ENCODE measurements at places on chromosomes 2 and 18. TPM values are rescaled to one million over a fixed set of nuclear protein-coding genes. Genes with fewer than 3 reads are reported as not detected.

GRCh38 chr2:20977520-20978180, 66.2 kb downstream of the APOB start:
- no peak for DNase-seq

- no peak for DNase-seq
These were observed 26.9 kb downstream of the STAT1 start for GRCh38 chr2:190987116-190987515.

- peak; percentile 10 for DNase-seq
These were observed 30.3 kb downstream of the COLEC11 start for GRCh38 chr2:3625186-3625585.

GRCh38 chr2:118856978-118857676, 9.7 kb upstream of the EN1 start:
- DNase-seq = no peak

Gene PRSS56
- not detected for total RNA-seq

Gene SERPINE2
- total RNA-seq = 14.7 TPM

DNA sequence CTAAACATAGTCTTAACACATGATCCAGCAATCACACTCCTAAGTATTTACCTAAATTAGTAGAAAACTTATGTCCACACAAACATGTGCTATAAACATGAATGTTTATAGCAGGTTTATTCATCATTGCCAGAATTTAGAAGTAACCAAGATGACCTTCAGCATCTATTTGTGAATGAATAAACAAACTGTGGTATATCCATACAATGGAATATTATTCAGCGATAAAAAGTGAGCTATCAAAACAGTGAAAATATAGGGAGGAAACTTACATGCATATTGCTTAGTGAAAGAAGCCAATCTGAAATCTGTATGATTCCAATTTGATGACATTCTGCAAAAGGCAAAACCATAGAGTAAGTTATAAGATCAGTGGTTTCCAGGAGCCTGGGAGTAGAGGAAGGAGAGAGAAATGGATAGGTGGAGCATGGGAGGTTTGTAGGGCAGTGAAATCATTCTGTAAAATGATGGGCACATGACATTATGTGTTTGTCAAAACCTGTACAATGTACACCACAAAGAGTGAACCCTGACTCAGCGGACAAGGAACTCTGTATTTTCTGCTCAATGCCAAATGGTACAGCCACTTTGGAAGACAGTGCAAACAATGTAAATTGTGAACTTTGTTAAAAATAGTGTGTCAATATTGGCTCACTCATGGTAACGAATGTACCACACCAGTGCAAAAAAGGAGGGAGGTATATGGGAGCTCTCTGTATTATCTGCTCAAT, 61.9 kb upstream of the IGFBP2 start:
- no peak for DNase-seq

GRCh38 chr18:39487932-39488331, 1922.3 kb upstream of the CELF4 start:
- no peak for DNase-seq

DNA sequence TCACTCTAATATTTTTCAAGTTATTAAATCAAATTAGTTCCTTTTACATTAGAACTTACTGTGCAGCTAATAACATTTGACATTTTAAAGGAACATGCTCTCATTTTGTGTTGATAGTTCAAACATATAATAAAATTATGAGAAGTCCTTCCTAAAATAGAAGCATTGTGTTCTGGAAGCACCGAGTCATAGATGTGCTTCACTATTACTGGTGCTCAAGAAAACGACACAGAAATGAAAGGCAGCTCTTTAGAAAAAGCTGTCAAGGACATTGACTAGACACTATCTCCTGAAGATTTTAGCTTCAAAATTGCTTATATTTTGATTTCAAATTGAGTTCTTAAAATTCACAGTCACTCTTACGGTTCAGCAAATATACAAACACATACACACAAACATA, 338.3 kb downstream of the NBAS start:
- DNase-seq = no peak

Gene MC2R
- not detected for total RNA-seq

GRCh38 chr2:116490511-116491145, 1323.9 kb upstream of the DDX18 start:
- DNase-seq = no peak

DNA sequence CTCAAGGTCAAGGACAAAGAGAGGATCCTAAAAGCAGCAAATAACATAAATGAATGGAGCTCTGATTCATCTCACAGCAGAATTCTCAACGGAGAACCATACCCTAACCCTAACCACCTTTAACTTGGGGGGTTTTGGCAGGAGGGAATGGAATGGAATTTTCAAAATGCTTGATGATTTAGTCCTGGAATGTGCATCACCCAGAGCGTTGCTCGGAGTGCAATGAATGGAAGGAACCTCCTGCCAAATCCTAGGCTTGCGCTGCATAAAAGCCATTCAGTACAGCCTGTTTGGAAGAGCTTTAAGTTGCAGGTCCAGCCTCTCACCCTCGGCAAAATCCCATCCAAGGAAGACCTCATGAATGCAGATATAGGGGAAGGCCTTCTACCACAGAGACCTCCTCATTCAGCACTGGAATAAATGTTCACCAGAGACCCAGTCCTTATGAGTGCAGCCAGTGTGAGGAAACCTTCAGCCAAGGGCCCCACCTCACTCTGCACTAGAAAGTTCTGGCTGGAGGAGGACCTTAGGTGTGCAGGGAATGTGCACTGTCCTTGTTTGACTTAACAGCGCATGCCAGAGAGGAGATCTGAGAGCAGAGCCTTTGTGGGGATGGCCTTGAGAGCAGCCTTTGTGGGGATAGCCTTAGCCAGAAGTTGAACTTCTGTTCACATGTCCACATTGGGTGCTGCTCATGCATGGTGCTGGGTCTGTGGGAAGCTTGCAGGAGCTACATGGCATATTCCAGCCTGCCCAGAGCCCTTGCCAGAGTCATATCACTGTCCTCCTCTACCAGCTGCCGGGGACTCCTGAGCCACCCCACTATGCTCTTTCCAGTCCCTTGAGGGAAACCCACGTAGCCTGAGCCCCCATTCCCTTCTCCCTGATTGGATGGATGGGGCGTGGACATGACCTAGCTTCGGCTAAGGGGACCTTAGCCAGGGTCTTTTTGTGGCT, 30.5 kb downstream of the ASB1 start:
- no peak for DNase-seq

- DNase-seq = no peak
These were observed 14.1 kb downstream of the RIF1 start for GRCh38 chr2:151423760-151424159.

Gene GREB1
- total RNA-seq = 5.7 TPM

GRCh38 chr2:26816893-26817292, 31.0 kb downstream of the CENPA start:
- no peak for DNase-seq

- no peak for DNase-seq
These were observed 288.6 kb downstream of the PTPRM start for GRCh38 chr18:7855671-7856070.

Gene SPATA3
- not detected for total RNA-seq

DNA sequence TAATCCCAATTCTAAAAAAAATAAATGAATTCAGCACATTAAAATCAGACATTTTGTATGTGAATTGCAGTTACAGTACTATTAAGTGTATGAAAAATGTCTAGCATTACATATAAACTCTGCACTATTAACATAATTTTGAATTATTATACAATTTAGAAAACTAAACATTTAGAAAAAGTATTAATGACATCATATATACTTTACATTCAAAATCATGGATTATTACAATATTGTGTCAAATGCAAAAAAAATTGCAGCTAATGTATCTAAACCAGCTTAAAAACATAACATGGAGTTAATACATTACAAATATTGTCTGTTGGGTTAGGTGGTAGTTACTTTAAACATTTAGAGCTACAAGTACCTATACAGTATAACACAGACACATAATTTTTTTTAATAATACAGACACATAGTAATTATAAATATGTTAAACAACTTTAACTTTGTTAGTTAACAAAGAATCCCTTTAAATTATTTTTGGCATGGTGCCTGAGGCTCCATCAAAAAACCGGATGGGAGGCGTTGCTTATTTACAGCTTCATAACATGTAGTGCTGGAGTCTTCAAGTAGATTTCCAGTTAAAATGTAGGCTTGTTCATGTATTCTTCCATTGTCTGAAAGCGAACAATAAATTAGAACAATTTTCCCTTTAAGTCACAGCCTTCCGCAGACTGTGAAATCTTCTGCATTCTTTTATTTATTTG, 79.1 kb downstream of the AP1S3 start:
- no peak for DNase-seq

Gene PSD4
- 2.1 TPM for total RNA-seq

DNA sequence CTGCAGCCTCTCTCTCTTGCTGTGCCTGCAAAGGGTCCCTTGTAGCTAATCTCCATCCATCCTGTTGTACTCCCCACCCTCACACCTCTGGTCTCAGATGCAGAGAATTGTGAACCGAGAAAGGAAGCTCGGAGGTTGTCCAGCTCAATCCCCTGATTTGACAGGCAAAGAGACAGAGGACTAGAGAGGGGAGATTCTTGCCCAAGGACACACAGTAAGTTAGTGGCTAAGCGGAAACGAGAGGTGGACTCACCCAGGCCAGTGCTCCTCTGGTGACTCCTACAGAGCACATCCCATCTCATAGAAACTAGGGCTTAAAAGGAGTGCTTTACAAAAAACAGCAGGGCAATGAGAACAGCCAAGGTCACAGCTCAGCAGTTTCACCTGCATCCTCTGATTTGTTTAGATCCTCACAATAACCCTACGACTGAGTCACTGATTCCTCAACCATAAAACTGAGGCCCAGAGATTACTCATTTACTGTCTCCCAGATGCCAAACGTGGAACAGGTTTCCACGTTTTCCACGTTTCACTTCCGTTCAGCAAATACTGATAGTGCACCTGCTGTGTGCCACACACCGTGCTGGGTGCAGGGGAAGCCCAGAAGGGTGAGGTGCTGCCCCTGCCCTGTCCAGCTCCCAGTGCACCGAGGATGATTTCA, 22.1 kb downstream of the EHD3 start:
- DNase-seq = no peak
